ENCODE measurements at places on chromosomes 16 and 17. TPM values are rescaled to one million over a fixed set of nuclear protein-coding genes. Genes with fewer than 3 reads are reported as not detected.
A peak's percentile ranks its signal among the peaks of the same experiment; 100 is the strongest.

GRCh38 chr17:80082403-80083135 lies 18.8 kb upstream of the GAA start:
- no peak overlapping the region for H3K4me3 ChIP-seq
- H3K4me1 ChIP-seq, result no peaks in the 10 kb centered on the region
- no peak overlapping the region for H3K27ac ChIP-seq
- no peaks in the 10 kb centered on the region for H3K27me3 ChIP-seq

DNA sequence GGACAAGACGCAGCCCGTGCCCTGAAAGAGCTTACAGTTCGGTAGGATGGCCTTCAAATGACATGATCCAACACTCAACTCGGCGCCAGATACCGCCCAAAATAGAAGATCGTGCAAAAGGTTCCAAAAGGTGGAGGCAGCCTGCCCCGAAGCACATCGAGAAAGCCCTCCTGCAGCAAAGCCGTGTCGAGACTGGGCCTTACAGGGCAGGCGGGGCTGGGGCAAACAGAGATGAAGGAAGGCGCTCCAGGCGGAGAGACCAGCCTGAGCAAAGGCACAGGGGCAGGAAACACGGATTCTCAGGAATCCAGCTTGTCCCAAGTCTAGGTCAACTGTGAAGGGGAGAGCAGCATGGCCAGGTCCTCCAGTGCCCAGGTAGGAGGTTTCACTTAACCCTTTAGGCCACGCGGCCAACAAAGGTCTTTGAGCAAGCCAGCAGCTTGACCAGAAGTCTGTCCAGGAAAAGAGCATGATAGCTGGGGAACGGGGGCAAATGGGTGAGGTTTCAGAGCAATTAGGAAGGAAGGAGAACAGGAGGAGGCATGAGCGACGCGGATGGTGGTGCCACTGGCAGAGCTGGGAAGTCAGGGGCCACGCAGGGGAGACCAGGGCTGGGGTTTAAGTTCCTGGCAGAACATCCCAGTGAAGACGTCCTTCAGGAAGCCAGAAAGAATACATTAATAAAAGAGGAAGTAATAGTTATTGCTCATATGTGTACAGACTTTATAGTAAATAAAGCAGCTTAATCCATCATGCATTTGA lies 21.2 kb upstream of the EIF1 start:
- no peak overlapping the region for H3K4me3 ChIP-seq
- peak overlapping the region; percentile 30 for H3K27ac ChIP-seq
- no peaks in the 10 kb centered on the region for H3K27me3 ChIP-seq
- H3K36me3 ChIP-seq, result no peaks in the 10 kb centered on the region
- peaks cover 11% of the 10 kb centered on the region for H3K4me1 ChIP-seq

Gene IGF2BP1
- 601 TPM for total RNA-seq

Gene ZDHHC1
- 1.0 TPM for total RNA-seq

Gene CES3
- total RNA-seq, result 0.95 TPM
